ENCODE measurements at places on chromosomes 1 and 21.

GRCh38 chr21:45699251-45699942 lies 55.9 kb downstream of the PCBP3 start:
- DNase-seq = no peak

DNA sequence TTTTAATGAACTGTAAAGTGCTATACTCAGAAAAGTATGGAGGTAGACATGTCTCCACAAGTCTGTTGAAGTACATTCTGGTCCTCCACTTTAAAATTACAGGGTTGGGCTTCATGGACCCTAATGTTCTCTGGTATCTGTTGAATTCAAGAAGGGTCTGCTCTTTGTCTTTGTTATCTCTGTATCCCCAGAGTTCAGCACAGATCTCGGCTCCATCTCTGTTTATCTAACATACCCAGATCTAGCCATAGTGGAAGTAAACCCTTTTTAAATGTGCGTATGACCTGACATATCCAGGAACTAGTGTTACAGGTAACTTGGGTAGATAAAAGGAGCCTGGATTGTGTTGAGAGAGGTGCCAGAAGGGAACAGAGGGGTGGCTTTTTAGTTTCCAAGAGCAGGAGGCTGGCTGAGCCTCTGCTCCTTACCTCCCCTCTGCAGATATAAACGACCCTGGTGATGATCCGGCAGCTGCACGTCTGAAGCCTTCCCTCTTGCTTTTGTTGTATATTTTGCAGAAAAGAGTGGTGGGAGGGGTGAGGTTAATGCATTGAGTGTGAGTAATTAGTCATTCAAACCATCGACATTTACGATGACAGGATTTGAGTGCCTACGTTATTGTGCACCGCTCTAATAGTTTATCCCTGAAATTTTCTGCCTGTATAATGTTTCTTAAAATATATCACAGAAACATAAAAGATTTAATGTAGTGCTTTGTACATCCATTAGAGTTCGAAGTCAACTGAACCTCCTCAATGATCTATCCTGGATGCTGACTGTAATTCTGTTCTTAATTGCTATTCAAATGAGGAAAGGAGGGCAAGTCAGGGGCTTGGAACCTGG lies 30.8 kb downstream of the ELAVL4 start:
- DNase-seq = no peak

- no peak for DNase-seq
Measured at GRCh38 chr21:40505681-40506080, 341.3 kb downstream of the DSCAM start.

GRCh38 chr1:33516891-33517567 lies 44.6 kb downstream of the ZSCAN20 start:
- peak; percentile 30 for DNase-seq

DNA sequence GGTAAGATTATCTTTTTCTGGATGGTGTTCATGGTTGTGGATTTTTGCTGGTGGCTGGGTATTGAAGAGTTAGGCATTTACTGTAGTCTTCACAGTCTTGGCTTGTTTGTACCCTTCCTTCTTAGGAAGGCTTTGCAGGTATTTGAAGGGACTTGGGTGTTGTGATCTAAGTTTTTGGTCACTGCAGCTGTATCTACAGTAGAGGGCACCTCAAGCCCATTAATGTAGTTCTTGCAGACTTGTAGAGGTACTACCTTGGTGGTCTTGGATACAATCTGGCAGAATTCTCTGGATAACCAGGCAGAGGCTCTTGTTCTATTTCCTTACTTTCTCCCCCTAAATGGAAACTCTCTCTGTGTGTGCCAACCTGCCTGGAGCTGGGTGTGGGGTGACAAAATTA lies 155.8 kb upstream of the BRINP3 start:
- DNase-seq = no peak

DNA sequence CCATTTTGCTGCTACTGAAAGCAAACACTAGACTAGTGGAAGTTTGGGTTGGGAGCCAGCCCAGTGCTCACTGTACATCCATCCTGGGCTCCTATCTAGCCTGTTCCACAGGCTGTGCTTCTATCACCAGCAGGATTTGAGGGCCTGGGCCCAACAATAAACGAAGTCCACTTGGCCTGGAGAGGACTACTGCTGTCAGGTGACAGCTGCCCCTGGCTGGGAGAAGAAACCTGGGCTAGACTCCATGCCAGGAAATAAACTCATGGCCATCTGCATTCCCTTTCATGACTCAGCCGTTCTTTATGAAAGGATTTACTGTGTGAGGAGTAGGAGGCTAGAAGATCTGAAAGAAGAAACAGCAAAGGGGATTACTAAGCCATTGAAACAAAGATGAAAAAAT lies 35.5 kb downstream of the COLGALT2 start:
- peak; percentile 69 for DNase-seq

DNA sequence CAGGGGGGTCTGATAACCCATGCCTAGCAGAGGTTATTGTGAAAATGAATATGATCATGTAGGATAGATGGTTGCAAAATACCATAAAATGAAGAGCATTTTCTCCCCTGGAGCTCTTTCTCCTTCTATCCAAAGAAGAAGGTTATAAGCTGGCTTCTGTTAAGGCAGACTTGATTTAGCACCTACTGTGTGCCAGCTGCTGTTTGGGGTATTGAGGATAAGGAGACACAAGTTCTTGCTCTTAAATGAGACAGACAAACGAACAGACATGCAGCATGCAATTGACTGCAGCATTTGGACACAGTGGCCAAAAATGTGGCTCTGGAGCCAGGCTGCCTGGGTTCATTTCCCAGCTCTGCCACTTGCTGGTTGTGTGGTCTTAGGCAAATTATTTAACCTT lies 39.8 kb upstream of the ID3 start:
- no peak for DNase-seq

DNA sequence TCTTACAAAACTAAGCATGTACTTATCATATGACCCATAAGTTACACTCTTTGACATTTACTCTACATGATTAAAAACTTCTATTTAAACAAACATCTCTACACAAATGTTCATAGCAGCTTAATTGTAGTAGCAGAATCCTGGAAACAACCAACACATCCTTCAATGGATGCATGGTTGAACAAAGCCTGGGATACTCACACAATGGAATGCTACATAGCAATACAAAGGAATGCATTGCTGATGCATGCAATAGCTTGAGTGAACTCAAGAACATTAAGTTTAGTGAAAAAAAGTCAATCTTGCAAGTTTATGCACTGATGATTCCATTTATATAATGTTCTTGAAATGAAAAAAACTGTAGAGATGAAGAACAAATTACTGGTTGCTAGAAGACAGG lies 686.9 kb downstream of the LRRIQ3 start:
- no peak for DNase-seq

DNA sequence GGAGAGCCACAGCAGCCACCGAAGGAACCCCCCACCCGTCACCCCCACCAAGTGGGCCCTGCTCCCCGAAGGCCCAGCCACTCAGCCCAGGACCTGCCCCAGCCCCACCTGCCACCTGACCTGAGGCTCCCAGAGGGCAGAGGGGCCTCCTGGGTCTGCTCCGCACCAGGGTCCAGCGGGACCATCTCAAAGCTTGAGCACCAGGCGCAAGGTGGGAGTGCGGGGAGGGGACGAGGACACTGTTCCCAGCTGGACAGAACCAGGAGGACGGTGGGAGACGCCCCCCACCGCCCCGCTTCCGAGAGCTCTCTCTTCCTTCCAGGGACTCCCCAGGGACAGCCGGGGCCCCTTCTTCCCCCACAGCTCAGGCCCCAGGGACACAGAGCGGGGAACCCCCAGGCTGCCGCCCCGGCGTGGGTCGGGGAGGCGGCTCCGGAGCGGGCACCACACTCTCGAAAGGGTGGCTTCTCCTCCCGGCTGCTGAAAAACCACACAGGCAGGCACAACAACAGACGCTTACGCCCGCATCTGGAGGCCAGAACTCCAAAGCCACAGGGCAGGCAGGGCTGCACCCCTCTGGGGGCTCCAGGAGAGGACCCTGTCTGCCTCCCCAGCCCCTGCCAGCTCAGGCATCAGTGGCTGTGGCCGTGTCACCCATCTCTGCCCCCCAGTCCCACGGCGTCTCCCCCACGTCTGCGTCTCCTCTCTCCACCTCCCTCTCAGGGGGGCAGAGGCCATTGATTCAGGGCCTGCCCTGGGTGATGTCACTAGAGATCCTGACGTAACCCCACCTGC lies 1.9 kb upstream of the TTLL10 start:
- no peak for DNase-seq

DNA sequence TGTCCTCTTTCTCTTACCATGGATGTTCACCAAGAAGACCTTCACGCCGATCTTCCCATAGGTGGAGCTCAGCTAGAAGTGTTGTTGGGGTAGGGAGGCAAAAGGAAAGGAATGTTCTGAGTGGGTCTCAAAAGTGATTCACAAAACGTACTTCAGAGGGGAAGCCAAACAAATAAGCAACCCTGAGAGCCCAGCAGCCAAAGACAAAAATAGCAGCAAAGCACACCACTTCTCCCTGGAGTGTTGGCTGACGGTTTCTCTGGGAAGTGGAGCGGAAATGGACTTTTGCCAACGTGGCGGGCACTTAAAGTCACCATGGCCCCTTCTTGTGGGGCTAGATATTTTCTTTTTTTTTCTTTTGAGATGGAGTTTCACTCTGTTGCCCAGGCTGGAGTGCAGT lies 23.1 kb downstream of the SLC26A9 start:
- no peak for DNase-seq

- DNase-seq = peak; percentile 90
Measured at GRCh38 chr1:230084408-230085177, 17.6 kb downstream of the GALNT2 start.

DNA sequence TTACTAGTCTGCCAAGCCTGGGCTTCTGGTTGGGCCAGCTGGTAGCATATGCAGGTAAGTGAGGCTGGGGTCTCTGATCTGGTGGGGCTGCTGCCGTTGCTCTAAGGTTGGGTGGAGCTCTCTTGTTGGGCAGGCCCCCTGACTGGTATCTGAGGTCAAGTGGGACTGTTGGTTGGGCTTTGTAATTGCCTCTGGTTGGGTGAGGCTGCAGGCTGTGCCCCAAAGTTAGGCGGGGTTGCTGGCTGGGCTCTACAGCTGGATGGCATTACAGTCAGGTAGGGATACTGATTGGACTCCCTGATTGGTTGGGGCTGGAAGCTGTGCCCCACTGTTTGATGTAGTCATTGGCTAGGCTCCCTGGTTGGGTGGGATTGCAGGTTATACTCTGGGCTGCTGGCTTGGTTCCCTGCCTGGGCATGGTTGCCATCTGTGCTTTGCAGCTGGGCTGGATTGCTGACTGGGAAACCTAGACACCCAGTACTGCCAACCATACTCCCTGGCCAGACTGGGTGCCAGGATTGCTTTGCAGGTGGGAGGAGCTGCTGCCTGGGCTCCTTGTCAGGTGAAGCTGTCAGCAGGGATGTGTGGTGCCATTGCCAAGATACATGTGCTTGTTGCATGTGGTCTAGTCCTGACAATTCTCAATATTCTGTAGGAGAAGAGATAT lies 130.5 kb downstream of the RABGAP1L start:
- no peak for DNase-seq

GRCh38 chr1:184517130-184517529 lies 130.3 kb downstream of the C1orf21 start:
- DNase-seq = no peak

GRCh38 chr1:66711420-66711819 lies 40.8 kb upstream of the DYNLT5 start:
- DNase-seq = no peak

DNA sequence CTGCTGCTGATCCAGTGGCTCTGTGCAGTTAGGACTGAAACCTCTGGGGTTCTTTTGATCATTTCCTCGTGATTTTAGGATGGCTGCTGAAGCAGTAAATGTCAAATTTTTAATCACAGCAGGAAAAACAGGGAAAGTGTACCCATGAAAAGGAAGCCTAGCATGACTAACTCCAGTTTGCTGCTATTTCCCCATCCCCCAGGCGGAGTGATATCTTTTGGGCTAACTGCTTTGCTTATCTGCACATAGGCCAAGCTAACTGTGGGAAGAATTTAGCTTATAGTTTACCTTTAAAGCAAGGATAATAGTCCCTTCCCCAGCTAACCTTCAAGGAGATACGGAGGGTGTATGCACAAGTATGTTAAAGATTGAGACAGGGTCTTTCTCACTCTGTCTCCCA lies 149.8 kb upstream of the TNR start:
- no peak for DNase-seq
